AG09319 (cell line): ENCODE measurements at places on chromosomes 4 and X.

- peak; percentile 19 for DNase-seq
Measured at GRCh38 chr4:89514811-89515210, 207.2 kb upstream of the GPRIN3 start.

DNA sequence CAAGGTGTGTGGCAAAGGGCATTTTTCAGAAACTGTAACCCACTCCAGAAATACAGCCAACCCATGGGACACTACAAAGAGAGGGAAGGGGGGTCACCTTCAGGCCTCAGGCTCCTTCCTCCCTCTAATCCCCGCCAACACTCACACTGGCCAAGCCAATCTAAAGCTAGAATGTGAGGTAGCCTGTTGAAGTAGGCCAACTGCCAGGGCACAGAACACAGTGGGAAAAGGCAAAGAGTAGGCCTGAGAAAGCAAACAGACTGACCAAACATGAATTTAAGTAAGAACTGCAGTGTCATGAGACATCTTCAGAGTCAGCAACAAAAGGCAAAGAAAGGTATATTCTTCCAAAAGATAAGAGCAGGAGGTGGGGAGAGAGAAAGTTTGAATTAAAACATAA, 289.0 kb downstream of the HNRNPD start:
- DNase-seq: no peak

GRCh38 chr4:145523117-145523516, 41.5 kb downstream of the SMAD1 start:
- DNase-seq: no peak

DNA sequence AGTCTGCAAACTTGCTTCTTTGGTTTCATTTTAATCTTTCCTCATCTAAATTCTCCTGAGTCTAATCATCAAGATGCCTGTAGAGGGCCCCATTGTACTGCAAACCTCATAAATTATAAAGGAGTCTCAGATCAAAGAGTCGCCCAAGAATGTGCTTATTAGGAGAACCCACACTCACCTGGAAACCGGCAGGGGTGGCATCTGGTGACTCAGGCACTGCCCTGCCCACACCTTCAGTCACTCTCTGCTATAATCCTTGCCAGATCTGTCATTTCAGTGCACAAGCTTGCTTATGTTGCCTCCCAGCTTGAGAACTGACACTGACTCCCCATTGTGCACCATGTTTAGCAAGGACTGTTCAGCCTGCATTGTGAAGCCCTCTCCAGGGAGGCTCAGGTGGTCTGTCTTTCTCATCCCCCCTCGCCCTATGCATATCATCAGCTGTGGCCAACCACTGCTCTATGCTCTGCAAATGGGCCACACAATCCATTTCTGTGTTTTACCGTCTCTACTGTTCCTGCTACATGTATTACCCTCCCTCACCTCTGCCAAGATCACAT, 12.4 kb downstream of the EPGN start:
- DNase-seq: peak; percentile 12

DNA sequence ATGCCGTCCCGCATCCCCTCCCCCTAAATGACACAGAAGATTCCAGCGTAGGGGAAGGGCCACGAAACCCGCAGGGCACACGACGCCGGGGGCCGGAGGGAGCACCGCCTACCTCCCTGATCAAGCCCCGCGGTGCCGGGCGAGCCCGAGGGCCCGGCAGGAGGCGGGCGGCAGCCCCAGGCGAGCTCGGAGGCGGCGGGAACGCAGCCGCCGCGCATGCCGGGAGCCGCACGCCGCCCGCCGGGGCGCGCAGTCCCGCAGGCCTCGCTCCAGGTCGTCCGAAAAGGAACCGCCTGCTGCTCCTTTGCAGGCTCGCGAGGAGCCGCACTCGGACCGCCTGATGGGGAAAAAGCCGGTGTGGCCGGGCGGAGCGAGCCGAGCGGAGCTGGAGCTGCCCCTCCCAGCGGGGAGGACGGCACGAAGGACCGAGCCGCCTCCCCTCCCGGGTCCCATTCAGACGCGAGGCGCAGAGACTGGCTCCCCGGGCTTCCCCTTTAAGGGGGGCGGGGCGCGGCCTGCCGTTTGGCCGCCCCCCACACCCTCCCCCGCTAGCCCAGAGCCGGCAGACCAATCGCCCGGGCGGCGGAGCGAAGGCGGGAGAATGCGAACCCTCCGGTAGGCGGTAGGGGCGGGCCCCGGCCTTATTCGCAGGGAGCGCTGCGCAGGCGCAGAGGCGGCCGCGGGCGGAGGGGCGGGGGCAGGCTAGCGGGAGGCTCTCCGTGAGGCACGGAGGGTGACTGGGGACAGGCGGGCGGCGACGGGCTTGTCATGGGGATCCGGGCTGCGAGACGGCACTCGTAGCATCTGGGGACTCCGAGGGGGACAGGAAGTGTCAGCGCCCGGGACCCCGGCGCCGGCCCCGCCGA, 561 bp upstream of the ING2 start:
- peak; percentile 95 for DNase-seq

- no peak for DNase-seq
Measured at GRCh38 chr4:154720123-154720522, 23.7 kb upstream of the LRAT start.

- no peak for DNase-seq
Measured at GRCh38 chr4:56909086-56909894, 1.6 kb downstream of the REST start.

DNA sequence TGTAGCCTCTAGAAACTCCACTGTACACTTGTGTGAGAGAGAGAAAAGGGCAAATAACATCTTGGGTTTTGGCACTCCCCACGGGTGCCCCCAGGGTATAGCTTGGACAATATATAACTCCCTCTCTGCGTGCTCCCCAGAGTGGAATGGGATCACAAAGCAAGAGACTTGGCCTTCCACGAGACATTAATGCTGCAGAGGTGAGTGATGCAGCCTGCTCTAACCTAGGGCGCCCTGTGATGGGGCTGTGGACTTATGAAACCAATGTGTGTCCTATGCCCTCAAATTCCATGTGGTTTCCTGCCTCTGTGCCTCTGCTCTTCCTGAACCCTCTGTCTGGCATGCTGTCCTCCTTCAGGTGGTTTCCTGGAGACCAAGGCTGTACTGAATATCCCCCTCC, 22.0 kb upstream of the FAM9C start:
- DNase-seq: no peak

- DNase-seq: peak; percentile 70
Measured at GRCh38 chrX:120761810-120762209, 113.9 kb downstream of the CT47B1 start.

- DNase-seq: no peak
Measured at GRCh38 chr4:71110499-71110898, 117.0 kb downstream of the DCK start.

DNA sequence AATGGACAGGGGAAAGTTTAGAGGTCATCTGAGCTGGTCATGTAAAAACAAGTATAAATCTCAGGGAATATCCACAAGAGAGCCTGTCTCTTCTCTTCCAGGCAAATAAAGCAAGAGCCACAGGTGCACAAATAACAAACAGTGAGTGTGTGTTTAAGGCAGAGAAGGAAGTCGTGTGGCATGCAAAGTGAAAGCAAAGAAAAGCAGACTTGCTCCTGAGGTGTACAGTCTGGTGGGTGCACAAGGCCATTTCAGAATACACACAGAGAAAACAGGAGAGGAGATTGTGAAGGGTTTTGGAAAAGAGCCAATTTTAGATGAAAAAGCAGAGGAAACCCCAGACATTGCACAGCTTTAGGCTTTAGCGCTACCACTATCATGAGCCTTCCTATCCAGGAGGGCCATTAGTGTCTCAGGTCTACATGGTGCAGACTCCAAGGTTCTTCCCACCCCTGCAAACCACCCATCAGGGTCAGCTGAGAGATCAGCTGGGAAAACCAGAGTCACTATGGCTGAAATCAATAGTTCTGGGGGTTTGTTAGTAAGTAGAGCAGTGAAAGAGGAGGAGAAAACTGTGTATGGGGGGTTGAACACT, 355.8 kb downstream of the KLHL4 start:
- DNase-seq: no peak

- no peak for DNase-seq
Measured at GRCh38 chr4:41745292-41746024, 3.1 kb downstream of the PHOX2B start.

DNA sequence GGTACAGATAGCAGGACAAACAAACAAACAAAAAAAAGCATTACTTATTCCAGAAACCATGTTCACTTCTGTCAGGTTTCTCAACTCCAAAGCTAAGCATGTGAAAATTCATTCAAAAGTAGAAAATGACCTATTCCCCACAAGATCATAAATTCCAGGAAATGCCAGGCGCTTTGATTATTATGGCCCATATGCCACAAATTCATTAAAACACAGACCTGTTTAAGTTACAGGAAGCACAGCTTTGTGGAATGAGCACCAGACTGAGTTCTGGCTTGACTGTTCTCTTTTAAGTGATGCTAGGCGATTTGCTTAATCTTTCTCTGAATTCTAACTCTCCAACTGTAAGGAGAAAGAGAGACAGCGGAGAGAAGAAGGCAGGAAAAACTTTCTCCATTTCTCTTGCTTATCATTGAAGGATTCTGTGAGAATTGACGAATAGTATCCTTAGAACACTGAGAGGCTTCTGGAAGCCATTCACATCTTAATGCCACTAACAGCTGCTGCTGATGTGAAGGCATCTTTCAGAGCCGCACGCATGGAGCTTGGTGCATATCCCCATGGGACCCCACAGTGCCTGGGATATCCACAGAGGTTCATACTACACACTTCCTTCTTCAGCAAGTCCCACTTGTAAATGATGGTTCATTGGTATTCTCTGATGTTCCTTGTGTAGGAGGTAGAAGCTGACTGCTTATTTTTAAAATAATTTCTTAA, 138.0 kb downstream of the ZNF674 start:
- no peak for DNase-seq

- DNase-seq: no peak
Measured at GRCh38 chr4:60133375-60133774, 1066.8 kb upstream of the ADGRL3 start.

DNA sequence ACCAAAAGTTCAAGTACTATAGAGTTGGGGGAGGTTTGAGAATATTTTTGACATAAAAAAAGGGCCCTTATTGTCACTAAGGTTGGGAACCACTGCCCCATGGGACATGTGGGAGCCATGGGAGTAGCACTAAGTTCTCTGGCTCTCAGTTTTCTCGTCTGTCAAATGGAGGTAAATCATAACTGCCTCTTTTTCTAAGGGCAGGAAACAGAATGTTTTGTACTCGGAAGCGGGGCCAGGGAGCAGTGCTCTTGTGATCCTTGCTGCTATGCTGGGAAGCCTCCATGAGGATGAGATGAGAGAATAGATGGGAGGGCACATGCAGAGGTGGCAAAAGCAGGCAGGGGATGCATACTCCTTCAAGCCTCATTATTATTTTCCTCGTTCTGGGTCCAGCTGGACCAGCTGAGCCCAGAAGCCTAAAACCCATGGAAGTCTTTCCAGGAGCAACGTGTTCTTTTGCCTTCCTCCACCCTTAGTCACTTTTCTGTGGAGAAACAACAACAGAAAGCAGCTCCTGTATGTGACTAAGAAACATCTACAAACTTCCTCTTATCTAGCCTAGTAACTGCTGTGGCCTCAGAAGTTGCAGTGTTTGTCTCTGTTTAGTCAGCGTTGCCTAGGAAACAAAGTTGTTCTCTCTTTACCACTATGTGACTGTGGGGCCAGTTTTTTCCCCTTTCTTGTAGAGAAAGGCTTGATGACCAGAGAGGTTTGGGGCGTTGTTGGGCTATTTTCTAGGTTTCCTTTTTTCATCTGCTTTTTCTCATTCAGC, 64.8 kb downstream of the TSC22D3 start:
- DNase-seq: peak; percentile 66

- DNase-seq: peak; percentile 83
Measured at GRCh38 chrX:13110433-13111324, 66.3 kb upstream of the FAM9C start.

DNA sequence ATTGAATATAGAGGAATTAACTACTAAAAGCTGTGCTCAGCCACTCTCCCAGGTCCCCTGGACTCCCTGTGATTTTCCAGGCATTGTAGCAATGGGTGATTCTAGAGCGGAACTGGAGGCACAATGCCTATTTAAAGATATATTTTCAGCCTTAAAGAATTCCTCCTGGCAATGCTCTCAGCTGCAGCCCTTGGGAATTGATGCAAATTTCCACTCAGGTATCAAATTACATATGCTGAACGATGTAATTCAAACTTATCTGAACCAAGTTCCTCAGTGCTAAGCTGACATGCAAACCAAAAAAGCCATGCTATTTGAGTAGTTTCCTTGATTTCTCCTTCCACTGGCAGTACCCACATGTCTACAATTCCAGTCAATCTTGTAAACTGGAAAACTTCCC, 86.3 kb upstream of the GABRA3 start:
- DNase-seq: no peak

DNA sequence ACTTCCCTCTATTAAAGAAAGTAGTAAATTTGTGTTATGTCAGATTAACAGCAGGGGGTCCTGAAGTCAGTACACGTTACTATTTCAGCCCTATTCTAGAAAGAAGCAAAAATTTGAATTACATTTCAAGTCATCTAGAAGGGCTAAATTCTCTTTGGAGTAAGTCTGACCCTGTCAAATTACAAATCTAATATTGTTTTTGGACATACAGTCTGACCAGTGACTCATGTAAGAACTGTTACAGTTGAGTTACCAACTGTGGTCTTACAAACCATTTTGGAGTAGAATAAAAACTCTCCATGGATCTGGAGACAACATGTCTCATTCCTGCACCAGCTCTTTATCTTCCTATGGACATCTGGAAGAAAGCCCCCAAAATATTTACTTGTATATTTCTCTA, 36.0 kb upstream of the GYPA start:
- DNase-seq: no peak

DNA sequence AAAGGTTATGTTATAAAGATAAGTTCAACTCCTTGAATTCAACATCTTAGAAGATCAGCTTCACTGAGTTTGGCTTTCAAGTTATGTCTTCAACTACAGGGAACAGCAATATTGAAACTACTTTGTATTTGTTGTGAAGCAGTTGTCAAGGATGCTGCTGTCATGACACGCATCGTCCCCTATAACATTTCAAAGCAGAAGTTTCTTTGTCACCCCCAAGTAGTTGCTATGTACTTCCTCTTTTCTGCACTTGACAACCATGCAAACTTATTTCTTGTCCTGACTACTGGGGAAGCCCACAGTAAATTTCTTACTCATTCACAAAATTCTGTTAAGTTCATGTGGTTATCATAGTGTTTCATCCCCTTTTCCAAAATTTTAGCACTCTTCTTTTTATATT, 14.3 kb downstream of the ANTXR2 start:
- no peak for DNase-seq

DNA sequence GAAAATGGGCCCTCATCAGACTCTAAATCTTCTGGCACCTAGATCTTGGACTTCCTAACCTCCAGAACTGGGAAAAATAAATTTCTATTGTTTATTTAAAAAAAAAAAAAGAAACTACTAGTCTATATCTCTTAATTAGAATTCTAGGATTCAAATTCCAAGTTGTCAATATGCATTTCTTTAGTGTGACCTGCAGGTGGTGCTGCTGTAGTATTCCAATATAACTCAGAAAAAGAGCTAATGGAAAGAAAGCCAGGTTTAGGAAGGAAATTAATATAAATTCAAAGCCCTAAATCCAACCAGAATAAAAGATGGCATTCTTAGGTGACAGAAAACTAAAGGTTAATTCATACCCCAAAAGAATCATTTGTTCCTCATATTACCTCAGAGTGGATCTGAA, 80.0 kb upstream of the NALF2 start:
- DNase-seq: no peak

- DNase-seq: no peak
Measured at GRCh38 chrX:84865113-84865512, 138.6 kb upstream of the APOOL start.
